ENCODE measurements at places on chromosomes 5 and 9.

DNA sequence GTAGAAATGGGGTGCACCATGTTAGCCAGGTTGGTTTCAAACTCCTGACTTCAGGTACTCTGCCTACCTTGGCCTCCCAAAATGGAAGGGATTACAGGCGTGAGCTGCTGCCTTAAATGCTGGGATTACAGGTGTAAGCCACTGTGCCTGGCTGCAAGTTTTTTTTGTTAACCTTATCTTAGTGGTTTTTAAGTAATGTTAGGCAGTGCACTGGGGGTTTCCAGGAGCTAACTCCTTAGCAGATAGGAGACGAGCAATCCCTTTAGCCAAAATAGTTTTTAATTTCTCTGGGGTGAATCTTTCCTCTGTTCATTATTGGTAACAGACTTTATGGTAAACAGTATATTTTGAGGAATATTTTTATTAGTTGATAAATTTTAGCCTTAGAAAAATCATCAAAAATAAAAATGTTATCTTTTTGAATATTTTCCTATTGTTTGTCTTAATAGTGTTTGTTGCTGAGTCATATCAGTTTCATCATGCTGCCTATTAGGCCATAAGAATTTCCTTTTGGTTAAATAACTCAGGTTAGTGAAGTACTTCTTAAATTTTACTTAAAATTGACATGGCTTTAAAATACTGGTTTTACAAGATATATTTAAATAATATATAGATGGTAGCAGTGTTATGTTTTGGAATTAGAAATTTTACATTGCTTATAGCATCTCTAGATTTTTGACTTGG, 37.9 kb downstream of the LMNB1 start:
- DNase-seq: no peak

DNA sequence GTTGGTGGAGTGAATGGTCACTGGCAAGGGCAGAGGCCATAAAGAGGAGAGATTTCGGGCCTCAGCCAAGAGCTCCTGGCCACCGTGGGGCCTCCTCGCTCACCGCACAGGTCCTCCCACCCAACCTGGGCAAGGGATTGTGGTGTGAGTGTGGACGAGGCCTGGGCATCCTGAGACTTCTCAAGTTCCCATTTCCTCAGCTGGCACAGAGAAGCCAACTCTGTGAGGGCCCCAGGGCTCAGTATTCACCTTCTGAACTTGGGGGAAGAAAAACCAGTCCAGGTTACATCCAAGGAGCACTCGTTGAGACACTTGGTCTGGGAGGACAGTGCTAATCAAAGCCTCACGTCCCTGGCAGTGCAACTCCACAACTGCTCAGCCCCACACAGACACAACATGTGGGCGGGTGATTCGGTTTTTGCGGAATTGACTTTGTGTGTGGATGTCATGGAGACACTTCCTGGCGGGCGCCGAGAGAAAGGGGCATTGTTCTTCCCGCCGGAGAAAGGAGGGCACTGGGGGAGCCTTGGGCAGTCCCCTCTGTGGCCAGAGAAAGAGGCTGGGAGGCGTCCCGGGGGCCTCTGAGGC, 28.5 kb upstream of the NKD2 start:
- DNase-seq: no peak

- no peak for DNase-seq
Measured at GRCh38 chr5:137315534-137316345, 183.4 kb downstream of the SPOCK1 start.

DNA sequence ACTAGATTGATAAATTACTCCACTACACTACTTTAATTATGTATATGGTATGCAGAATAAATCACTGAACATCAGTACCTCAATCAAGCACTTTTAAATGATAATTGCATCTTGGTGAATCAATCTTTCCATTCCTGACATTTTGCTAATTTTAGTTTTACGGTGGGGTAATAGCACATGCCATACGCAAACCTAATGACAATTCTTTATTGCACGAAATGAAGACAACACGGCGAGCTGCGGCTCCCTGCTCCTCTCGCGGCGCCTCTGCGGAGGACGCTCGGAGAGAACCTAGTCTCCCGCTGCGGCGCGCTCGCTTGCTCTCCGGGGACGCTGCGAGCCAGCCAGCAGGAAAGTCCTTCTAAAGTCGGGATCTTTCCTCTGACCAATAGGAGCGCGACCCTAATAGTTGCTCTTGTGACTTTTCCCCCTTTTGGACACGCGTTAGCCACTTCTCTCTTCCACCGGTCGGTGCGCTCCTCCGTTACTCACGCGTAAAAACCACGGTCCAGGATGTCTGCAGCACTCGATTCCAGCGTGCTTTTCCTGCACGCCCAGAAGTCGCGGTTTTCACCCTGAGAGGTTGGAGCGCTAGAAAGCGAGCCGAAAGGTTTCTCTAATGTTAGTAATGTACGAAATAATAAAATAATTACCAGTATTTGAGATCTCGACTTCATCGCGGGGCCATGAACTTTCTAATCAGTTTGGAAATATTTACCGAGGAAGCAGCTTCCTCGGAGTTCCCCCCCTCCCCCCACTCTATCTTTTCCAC, 1.0 kb upstream of the MEF2C start:
- DNase-seq: no peak

GRCh38 chr5:175864296-175864695, 7.1 kb upstream of the CPLX2 start:
- DNase-seq: no peak

DNA sequence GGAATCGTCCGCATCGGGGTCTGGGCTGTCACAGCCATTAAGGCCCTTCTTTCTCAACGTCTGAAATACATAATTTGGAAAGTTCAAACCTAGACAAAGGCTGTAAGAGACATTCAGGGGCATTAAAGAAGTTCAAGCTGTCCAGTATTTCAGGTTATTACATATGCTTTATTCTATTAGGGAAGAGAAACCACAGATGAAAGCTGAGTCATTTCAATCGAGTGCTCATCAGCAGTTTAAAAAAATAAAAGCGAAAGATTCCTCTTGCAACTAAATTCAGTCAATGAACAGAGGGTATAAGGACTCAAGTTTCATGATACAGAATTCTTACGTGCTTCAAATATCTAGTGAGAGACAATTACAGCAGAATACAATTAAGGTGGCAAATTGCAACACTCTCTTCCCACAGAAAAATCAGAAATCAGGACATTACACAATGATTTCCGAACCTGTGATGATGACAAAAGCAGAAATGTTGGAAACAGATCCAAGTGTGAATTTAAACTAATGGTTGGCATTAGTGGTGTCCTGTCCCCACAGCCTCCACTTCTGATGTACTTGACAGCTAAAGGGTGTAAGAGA, 121.6 kb downstream of the MEF2C start:
- no peak for DNase-seq

GRCh38 chr5:36073595-36074216, 7.0 kb upstream of the UGT3A2 start:
- no peak for DNase-seq

DNA sequence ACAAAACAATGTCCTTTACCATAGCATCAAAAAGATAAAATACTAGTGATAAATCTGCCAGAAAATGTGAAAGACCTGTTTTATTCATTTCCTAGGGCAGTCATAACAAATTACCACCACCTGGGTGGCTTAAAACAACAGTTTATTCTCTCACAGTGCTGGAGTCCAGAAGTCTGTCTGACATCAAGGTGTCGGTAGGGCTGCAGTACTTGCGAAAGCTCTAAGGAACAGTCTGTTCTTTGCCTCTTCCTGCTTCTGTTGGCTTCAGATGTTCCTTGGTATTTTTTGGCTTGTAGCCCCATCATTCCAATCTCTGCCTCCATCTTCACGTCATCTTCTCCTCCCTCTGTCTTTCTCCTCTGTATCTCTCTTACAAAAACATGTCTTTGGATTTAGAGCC, 51.0 kb downstream of the PTPDC1 start:
- DNase-seq: no peak

DNA sequence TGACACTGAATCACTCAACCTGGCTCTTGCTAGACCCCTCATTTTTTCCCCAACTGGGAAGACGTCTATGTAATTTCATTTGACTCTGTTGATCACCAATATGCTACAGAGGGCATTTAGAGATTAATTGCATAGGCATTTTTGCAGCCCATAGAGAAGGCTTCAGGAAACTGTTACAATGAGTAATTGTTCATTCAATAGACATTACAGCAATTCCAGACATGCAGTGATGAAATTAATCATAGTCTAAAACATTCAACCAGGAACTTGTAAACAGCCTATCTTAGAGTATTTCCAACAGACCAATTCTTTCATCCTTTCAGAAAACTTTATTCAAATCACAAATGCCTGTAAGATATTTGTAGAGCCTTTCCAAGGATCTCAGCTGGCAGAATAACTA, 122.3 kb downstream of the MARCHF11 start:
- no peak for DNase-seq

DNA sequence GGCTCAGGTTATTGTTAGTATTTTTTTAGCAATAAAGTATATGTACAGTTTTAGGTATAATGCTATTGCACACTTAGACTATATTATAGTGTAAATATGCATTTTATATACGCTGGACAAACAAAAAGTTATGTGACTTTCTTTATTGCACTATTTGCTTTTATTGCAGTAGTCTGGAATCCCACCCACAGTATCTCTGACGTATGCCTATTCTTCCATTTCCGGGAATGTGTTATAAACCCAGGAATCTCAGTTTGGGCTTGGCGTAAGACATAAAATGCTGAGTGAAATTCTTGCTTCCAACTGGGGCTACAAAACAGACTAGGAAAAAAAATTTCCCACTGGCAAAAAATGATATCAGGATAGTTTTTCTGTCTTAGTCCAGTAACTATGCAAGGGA, 119.1 kb downstream of the HTR1A start:
- no peak for DNase-seq
